ENCODE measurements at places on chromosomes 5 and 9. TPM values are rescaled to one million over a fixed set of nuclear protein-coding genes. Genes with fewer than 3 reads are reported as not detected.

The PSD2 gene
- not detected for total RNA-seq

The GPRIN1 gene
- 3.2 TPM for total RNA-seq

The SPINK4 gene
- not detected for total RNA-seq

The C9orf50 gene
- not detected for total RNA-seq

The EDIL3 gene
- not detected for total RNA-seq

DNA sequence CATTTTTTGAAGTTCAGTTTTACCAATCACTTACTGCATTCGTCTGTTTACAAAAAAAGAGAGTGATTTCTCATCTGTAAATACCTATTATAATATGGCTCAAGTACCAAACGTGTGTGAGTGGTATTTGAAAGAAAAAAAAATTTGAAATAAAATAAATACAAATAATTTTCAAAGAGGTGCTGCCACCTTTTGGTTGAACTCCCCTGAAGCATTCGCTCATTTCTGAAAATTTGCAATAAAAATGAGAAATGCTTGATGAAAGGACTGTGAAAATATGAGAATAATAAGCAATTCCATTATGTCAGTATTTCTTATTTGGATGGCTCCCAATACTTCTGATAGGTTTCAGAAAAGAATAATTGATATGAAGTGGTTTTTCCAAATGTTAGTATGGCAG lies 409.9 kb downstream of the CTNND2 start:
- DNase-seq, result no peak

The NTMT1 gene
- 33.1 TPM for total RNA-seq

The SPINK6 gene
- total RNA-seq, result not detected

The PROB1 gene
- 3.6 TPM for total RNA-seq

DNA sequence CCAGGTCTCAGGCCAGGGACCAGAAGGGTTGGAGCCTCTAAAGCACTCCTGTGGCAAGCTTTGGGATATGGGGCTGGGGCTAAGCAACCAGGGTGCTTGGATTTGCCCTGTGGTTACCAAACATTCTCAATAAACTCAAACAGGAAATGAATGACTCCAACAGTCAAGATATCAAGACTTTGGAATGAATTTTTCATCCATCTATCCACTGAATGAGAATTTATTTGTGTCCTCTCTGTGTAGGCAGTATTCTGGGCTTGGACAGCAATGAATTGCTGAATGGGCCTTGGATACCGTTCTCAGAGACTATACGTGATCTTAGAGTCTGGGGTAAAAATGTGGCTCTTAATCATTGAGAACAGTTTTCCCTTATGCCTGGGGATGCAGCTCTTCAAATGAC lies 212.5 kb downstream of the DAB2IP start:
- DNase-seq, result no peak

GRCh38 chr5:8057769-8058168 lies 188.8 kb downstream of the MTRR start:
- no peak for DNase-seq

- no peak for DNase-seq
Observed at GRCh38 chr5:81856948-81857928, 106.3 kb upstream of the SSBP2 start.

The LCN9 gene
- not detected for total RNA-seq

DNA sequence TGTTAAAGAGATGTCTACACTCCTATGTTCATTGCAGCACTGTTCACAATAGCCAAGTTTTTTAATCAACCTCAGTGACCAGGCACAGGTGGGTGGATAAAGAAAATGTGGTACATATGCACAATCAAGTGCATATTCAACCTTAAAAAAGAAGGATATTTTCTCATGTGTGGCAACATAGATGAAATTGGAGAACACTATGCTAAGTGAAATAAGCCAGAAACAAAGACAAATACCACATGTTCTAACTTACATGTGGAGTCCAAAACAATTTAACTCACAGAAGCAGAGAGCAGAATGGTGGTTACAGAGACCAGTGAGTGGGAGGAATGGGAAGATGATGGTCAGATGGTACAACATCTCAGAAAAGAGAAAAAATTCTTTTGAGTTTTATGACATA lies 31.8 kb downstream of the ANXA1 start:
- no peak for DNase-seq

DNA sequence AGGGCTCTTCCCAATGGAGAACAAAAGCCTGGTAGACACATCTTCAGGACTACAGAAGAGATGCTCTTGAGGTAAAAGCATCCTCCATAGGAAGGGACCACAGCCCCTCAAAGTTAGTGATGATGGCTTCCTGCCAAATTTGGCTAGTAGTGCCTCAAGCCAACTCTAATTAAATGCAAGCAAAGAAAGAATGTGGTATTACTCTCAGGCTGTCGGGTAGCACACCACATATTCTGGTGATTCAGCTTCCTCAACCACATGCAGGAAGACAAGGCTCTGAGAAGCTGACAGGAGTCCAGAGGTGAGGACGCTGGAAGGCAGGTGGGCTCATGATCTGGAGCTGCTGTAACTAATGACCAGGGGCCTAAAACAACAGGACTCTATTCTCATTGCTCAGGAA lies 37.2 kb upstream of the S1PR3 start:
- DNase-seq, result no peak

The NME5 gene
- total RNA-seq, result not detected

The ACSL6 gene
- 0.20 TPM for total RNA-seq

DNA sequence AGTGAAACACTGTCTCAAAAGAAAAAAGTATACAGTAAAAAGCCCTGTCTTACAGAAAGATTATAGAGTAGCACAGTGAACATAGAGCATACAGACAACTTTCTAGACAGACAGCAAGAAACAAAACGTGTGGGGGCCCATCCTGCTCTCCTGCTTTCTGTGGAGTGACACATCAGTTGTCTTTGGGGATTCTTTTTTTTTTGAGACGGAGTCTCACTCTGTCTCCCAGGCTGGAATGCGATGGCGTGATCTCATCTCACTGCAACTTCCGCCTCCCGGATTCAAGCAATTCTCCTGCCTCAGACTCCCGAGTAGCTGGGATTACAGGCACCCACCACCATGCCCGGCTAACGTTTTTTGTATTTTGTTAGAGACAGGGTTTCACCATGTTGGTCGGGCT lies 14.9 kb downstream of the CDHR2 start:
- no peak for DNase-seq

The FSTL4 gene
- 1.7 TPM for total RNA-seq

DNA sequence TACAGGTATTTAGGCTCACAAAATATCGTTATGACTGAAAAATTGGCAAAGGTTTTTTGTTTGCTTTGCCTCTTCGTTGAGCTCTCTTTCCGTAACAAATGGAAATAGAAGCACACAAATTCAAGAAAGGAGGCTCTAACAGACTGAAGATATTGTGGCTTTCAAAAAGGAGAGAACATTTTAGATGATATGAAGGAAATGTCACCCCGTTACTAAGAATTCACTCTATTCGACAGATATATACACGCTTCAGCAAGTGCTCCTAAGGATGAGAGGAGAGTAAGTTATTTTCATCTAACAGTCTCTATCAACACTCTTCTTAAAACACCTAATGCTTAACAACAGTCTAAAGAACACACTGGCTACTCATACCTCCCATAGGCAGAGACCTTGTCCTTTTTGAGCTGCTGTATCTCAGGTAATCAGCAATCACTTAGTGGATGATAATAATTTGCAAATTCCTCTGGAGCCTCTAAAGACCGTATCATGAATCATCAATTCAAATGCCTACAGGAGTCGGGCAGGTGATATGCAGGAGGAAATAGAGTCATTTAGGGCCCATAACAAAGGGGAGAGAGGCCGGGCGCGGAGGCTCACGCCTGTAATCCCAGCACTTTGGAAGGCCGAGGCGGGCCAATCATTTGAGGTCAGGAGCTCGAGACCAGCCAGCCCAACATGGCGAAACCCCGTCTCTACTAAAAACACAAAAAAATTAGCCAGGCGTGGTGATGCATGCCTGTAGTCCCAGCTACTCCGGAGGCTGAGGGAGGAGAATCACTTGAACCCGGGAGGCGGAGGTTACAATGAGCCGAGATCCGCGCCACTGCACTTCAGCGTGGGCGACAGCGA lies 1.4 kb upstream of the HSDL2 start:
- peak; percentile 17 for DNase-seq

DNA sequence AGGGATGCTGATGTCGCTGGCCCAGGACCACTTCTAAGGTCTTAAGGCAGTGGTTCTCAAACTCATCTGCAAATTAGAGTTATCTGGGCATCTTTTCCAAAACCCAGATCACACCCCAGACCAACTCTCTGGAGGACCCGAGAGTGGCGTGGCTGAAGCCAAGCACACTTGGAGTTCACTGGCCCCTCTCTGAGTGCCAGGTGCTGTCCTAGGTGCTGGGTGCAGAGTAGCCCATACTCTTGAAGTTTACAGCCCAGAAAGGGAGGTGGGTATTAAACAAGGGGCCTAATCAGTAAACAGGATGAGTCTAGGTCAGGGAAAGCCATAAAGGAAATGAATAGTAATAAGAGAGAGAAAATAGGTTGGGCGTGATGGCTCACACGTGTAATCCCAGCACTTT lies 17.6 kb downstream of the CAMK2A start:
- no peak for DNase-seq

DNA sequence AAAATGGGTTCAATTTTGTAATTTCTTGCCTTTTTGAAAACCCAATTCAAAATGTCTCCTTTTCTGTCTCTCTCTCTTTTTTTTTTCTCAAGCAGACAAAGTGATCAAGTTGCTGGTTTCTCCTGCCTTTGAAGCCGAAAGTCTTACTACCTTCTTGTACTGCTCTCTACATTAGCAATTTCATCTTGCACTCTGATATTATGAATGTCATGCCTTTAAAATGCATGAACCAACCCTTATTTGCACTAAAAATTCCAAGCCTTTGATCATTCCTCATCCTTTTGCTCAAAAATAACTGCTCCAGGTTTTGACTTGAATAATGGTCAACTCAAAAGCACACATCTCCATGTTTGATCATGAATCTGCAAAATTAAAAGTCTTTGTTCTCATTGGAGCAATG lies 125.2 kb downstream of the CETN3 start:
- no peak for DNase-seq

DNA sequence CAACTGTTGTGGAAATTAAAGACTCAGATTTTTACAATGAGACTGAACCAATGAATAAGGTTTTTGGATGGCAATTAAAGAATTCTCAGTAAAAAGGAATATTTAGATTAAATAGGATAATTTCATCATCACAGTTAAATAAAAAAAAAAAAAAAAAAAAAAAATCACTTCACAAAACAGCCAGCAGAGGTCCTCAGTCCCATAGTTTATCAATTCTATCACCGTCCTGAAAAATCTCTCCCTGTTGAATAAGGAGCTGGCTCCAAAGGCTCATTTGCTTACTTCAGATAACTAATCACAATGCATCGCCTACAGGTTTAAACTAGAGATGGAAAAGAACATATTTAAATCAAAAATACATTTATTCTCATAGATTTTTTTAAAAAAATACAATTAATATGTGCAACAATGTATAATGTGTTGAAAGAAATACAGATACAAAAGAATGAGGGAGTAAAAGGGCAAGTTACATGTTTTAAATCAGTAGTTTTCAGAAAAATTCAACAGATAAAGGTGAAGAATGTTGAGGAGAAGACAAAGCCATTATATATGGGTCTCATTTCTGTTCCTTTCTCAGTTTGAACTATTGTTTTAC lies 175.8 kb upstream of the CHD1 start:
- no peak for DNase-seq

The GNG10 gene
- 10.2 TPM for total RNA-seq

DNA sequence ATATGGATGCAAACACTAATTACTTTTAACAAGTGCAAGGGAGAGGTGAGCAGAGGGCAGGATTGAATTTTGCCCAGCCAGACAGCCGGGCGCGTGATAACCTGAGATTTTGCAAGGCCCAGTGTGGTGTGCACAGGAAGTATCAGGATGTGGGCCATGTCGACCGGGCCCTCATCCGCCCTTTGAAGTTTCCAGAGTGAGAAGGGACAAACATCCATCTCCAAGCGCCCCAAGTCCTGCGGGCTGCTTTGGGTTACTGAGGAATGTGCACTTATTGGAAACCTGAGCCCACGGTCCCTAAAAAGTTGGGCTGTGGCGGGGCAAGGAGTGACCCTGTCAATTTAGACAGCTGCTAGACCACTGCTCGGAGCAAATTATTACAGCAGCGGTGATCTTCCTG lies 272.2 kb upstream of the IRX2 start:
- no peak for DNase-seq

DNA sequence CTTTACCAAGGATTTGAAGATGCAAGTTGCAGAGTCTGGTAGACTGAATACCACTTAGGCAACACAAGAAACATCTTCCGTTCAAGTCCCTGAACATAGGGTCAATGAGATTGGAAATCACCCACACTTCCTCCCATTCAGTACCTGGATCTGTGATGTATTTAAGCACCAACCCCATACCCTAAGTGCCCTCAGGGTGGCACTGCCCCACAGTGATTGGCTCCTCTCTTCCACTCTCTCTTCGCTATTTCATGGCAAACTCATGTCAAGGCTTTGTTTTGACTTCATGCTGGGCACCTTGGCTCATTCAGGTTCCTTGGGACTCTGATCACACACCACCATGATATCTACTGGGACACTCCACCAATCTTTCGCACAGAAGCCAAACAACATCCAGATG lies 53.7 kb downstream of the GGTA1 start:
- DNase-seq, result no peak

The TAF11L11 gene
- total RNA-seq, result not detected

The IL12B gene
- total RNA-seq, result 0.73 TPM

- DNase-seq, result no peak
Observed at GRCh38 chr5:58912116-58912515, 329.2 kb downstream of the RAB3C start.

DNA sequence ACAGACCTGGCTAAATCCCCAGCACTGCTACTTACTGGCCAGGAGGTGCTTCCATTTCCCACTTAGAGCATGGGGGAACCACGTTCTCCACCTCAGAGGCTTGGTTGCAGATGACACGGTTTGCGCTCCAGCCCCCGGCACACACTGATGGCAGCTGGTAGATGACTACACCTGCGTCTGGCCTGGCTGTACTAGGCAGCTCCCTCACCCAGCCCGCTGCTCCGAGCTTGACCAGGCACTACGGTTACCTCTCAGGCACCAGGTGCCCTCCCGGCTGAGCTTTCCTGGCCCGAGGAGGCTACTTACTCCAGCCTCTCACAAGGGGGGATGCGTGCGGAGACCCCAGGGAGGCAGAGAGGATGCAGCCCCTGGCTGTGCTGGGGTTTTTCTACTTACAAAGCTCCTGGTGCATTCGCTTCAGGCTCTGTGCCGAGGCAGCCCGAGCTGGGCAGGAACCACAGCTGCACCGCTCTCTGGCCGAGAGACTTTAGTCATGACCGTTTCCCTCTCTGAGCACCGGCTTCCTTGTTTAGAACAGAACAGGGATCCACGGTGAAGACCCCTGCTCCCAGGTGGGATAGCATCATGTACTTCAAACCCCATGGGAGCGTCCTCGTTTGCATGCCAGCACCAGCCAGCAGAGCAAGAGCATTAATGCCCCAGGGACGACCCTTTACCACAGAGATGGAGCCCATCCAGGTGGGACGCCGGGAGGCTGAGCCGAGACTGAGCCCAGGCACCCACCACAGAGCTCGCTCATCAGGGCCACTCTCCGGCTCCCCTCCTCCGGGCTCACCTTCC lies 7.6 kb upstream of the GBGT1 start:
- no peak for DNase-seq

- no peak for DNase-seq
Observed at GRCh38 chr5:80192507-80193241, 63.2 kb downstream of the SERINC5 start.

The MINAR2 gene
- not detected for total RNA-seq

The CDH9 gene
- not detected for total RNA-seq

The HAVCR2 gene
- total RNA-seq, result 0.64 TPM

- no peak for DNase-seq
Observed at GRCh38 chr5:98492258-98492657, 281.2 kb upstream of the RGMB start.

- no peak for DNase-seq
Observed at GRCh38 chr5:104998169-104998568, 1435.6 kb upstream of the NUDT12 start.
